GM23338 (cell line): ENCODE measurements at places on chromosomes 5 and 9.

GRCh38 chr5:80590766-80591165 is 20.7 kb upstream of the ANKRD34B start:
- no peak for DNase-seq

DNA sequence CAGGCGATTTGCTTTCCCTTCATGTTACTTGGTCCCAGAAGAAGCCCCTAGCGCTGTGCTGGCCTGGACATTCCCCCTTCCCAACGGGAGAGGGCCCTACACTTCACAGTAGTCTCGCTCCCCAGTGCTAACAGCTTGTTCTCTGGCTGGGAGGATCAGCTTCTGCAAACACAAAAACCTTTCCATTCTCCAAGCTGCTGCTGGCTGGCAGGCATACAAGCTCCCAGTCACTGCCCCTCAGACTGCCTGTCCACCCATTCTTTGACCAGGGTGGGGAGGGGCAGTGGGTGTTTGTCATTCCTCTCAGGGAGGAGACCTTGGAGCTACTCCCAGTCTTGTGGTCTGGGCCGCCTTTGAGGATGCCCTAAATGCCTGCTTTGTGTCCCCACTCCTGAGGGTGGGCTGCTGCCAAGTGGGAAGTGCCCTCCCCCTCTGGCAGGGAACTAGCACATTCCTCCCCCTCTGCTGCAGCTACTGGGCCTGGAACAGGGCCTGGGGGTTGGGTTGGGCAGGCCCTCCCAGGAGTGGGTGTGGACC is 20.8 kb downstream of the ENHO start:
- peak; percentile 51 for DNase-seq

GRCh38 chr5:179795049-179795862 is 1.5 kb downstream of the LTC4S start:
- peak; percentile 78 for DNase-seq

- DNase-seq = no peak
Observed at GRCh38 chr5:74396913-74397622, 243.5 kb downstream of the ENC1 start.

DNA sequence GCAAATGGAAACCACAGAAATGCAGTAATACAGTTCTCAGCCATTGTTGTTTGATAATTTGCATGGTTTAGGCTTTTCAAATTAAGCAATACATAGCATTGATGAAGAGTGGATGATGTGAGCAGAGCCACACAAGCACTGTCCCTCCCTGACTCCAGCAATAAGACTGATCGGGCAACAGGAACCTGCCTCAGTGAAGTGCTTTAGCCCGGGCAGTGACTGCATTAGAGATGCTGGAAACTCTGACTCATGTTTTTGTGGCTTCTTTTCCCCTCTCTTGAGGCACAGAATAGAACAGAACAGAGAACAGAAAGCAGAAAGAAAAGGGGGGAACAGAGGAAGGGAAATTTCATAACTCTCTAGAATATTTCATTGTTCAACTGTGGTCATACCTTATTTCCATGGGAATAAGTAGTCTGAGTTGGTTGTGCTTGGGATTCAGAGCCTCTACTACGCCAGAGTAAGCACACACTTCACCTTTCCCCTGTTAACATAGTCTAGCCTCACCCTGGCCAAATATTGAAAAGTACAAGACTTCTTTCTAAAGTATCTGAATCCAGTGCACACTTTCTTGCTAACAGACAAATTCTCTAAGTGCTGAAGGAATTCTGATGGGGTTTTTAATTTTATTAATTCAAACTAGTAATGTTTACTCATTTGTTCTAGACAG is 164.8 kb upstream of the VCAN start:
- DNase-seq = no peak

DNA sequence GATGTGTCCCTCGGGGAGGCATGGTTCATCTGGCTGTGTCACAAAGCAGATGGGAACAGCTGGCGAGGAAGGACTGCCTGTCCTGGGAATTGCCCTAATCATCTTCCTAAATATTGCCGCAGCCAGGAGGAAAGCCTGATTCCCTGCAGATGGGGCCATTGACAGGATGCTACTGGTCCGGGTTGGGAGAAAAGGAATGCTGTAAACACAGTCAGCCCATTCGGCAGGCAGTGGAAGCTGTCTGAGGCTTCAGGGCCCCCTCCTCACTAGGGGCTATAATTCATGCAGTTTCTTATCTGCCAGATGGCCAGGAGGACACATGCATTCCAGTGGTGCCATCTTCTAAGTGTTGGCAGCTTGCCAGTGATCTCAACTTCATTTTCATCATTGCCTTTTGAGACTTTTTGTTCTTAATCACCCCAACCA is 110.3 kb downstream of the KCNIP1 start:
- no peak for DNase-seq

DNA sequence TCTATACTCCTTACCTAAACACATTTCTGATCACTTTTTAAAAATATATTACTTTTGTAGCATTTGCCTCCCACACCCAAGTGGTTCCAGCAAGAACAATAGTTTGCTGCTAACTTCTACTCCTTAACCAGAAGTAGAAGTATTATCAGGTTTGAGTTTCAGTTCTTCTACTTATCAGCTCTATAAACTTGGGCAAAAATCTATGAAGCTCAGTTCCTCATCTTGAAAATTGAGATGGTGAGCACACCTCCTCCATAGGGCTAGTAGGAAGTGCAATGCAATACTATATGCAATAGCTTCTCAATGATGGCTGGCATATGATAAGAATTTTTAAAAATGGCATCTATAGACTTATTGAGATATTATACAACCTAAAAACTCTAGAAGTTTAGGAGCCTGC is 283.7 kb downstream of the TLR4 start:
- DNase-seq = no peak

- no peak for DNase-seq
Observed at GRCh38 chr5:5616247-5616895, 193.9 kb downstream of the ICE1 start.

GRCh38 chr5:156125118-156125517 is 201.8 kb upstream of the SGCD start:
- DNase-seq = no peak

GRCh38 chr9:135526730-135527571 is 5.7 kb downstream of the LCN1 start:
- DNase-seq = peak; percentile 37

DNA sequence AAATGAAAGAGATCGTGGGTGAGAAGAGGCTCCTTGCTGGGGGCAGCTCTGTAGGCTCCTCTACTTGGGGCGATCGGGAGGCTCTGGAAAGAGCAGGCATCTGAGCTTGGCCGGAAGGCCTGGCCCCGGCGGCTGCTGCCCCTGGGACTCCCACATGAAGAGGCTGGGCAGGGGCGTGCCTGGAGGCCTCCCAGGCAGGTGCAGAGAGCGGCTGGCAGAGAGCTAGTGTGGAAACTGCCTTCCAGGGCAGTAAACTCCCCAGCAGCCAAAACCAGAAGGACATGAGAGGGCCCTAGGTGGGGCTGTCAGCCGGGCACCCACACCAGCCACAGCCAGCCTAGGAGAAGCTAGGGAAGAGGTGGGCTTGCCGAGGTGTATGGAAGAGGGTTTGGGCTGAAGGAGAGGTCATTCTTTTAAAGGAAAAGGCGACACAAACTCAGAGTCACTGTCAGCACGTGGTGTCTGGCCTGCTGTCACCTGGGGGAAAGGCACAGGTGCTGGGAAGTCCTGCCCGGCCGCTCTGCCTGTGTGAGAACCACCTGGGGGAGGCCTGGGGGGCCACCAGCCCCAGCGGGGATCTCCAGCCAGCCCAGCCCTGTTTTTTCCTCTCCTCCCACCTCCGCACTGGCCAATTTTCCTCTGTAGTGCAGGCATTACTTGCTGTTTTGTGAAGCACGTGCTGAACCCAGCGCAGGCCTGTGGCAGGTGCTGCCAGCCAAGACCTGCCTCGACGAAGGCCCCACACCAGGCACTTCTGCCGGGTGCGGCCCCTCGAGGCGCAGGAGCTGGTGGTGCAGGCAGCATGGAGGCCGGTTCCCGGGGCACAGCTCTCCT is 44.8 kb upstream of the EGFL7 start:
- no peak for DNase-seq

DNA sequence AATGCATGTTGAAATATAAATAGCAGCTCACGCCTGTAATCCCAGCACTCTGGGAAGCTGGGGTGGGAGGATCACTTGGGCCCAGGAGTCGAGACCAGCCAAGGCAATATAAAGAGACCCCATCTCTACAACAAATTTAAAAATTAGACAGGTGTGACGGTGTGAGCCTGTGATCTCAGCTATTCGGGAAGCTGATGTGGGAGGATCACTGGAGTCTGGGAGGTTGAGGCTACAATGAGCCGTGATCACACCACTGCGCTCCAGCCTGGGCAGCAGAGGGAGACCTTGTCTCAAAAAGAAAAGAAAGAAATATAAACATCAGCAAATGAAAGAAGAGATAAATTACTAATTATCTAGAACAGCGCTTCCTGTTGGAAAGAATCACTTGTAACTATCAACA is 105.0 kb downstream of the MAPKAP1 start:
- DNase-seq = no peak

GRCh38 chr5:53940921-53941320 is 369.5 kb downstream of the ARL15 start:
- no peak for DNase-seq

DNA sequence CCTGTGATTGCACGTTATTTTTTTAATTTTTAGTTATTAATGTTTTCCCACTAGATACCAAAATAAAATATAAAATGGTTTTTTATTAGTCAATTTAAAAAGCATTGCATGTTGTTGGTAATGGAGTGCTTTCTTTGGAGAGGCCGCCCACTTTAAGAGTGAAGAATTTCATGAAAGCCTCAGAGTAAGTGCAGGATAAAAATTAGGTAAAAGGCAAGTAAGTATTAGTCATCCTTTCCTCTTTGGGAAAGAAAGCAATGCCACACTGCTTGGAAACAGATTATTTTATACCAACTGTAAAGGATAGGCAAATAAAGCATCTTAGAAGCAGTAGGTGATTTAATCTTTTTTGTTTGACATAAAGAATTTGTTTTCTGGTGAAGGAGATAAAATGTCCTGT is 62.9 kb downstream of the HSD17B4 start:
- no peak for DNase-seq
